ENCODE measurements at places on chromosomes 1 and 21. TPM values are rescaled to one million over a fixed set of nuclear protein-coding genes. Genes with fewer than 3 reads are reported as not detected.

The VANGL2 gene
- total RNA-seq: 0.71 TPM

The CHI3L2 gene
- total RNA-seq: 0.49 TPM

The PAQR6 gene
- 4.6 TPM for total RNA-seq

The NBPF10 gene
- total RNA-seq: 0.92 TPM

The LDLRAP1 gene
- total RNA-seq: 11.3 TPM

The CLCA2 gene
- not detected for total RNA-seq

The CASQ2 gene
- not detected for total RNA-seq

The SPRR2A gene
- total RNA-seq: not detected

The PTPN7 gene
- 0.05 TPM for total RNA-seq

The LINGO4 gene
- total RNA-seq: not detected

Measured in A549 treated with AZD2906 at 1 μM for 4 hours (cell line).